ENCODE measurements at places on chromosomes 16 and 17.

DNA sequence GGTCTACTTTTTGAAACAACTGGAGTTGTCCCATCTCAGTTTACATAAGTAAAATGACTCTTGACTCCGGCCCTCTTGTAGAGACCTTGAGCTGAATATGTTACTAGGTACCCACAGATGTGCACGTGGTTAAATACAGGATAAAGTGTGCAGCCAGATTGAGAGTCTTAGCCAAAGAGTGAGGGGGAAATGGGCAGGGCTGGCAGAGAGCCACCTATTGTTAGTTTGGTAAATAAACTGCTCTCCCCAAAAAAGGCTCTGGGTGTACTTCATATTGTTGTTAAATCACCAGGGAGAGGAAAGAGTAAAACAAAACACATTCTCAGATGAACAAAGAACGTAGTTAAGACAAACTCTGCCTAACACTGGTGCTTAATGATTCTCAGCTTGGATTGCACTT, 20.3 kb downstream of the G6PC1 start:
- DNase-seq = peak; percentile 32

- no peak for DNase-seq
Observed at GRCh38 chr16:80744856-80745255, 59.5 kb downstream of the CDYL2 start.

DNA sequence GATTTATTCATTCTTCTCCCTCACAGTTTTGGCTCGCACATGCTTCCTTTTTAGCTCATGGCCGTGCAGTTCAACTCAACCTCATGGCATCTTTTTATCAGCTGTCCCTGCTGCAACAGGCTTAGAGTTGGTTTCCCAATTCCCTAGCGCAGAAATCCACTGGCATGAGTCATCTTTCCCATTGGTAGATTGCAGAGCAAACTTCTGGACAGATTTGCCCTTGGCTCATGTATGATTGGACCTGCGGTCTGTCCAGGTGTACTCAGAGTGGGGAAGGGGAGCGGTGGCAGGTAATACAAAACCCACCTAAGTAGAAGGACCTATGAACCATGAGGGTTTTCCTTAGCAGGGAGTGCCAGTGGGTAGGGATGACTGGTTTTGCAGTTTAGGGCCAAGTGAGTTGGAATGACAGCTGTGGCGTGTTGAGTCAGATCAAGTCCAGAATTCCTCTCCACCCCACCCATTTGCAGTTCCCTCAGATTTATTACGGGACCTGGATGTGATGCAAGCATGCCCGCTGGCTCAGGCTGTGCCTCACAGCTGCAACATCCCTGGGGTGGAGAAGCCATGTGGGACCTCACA, 584.7 kb downstream of the WWOX start:
- no peak for DNase-seq

- DNase-seq = no peak
Observed at GRCh38 chr17:77830816-77831473, 127.6 kb upstream of the TNRC6C start.

DNA sequence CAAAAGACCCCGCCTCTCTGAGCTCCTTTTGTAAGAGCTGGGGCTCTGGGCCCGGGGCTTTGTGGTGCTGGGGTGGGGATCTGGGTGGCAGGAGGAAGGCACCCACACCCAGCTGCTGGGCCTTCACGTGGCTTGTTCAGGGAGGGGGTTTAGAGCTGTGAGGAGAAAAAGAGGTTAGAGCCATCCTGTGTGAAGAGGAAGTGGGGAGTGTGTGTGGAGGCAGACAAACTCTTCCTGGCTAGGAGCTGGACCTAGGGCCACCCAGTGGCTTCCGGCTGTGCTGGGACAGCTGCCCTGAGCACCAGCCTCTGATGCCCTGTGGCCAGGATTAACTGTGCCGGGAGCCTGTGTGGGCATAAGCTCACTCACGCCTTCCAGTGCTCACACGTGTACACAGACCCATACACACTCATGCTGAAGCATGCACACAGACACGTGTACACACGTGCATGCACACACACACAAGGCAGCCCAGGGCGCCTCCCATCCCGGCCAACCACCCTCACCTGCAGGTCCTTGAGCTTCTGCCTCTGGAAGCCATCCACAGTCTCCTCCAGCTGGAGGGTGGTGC, 7.4 kb downstream of the CIBAR2 start:
- no peak for DNase-seq

DNA sequence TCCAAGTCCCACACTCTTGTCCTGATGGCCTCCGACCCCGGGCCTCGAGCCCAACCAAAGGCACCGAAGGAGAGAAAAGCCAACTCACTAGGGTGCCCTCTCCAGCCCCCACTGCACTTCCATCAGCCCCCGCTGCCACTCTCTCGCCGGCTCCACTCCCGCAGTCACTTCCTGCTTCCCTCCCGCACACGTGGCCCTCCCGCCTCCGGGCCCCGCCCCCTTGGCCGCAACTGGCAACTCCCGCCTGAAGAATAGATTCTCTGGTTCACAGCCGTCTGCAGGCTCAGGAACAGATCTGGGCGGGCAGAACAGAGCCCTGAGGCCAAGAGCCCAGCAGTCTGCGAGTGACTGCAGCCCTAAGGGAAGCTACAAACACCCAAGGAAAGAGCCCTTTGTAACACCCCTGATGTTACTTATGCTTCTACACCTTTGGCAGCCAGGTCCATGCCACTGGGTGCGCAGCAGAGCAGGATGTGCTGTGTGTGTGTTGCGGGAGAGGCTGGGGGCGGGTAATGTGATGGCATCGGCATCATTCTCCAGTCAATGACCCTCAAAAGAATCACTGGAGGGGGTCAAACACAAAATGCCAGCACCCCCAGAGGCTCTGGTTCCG, at the start of gene SLC39A11:
SLC39A11 (minus strand) TSS at position 166 of the 613 bp plus-strand sequence. CDS start 3,924 bp downstream, outside the sequence.
- peak; percentile 98 for DNase-seq

DNA sequence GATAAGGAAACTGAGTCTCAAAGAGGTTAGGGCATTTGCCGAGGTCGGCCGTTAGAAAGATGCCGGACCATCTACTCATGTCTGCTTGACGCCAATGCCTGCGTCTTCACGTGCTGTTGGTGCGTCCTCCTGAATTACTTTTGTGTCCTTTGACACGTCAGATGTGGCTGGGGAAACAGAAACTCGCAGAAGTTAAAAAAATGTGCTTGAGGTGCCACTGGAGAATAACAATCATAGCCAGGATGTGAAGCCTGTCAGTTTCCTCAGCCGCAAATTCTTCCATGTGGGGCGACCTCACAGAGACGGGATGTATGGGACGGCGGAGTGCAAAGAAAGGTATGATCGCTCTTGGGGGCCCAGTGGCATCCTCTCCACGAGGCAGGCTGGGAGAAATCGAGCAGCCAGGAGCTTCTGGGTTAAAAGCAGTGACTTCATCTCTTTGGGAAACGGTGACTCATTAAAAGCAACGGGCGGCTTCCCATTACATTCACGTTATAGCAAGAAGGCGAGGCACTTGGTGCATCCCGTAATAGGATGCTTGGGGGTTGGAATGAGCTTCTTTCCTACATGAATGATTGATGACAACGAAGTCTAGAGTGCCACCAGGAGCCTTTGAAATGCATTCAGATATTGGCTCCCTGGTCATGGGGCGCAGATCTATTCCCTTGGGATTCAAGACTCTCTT, 67.8 kb downstream of the BMERB1 start:
- DNase-seq = no peak

DNA sequence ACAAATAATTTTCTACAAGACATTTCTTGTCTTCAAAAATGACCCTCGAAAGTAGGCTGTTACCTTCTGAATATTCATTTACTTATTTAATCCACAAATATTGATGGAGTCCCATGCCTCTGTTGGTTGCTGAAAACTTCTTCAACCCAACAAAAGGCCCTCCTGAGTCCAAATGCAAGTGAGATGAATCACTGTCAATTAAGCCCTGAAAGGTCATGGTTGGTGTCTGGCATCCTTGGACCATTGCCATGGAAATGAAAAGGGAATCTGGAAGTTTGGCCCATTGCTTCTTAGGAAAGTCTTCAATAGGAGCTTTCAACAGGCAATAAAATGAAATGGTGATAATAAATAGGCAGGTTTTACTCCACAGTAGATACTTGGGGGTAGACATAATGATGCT, 364.7 kb upstream of the DYNLRB2 start:
- no peak for DNase-seq

DNA sequence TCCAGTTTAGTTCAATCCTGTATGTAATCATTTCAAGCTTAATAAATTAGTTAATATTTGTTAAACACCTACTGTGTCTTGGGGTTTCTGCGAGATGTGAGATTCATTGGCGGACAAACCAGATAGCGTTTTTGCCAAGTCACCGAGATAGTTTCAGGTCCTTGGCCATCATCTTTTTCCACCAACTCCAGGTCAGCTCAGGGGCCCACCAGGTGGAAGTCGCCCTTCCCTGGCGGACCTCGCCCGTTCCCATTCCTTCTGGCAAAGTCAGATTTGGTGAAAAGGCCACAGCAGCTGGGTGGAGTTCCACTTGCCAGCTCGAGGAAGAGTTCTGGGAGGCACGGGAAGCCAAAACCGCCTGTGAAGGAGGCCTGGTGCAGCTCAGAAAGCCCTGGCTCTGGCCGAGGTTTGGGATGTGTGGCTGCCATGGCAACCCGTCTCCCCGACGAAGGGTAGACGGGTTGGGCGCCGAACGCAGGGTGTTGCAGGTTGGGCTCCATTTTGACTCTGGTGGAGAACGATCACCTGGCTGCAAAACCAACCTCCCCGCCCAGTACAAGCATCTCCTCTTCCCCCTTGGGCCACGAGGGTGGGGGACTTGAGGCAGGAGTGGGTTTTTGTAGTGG, 39.5 kb downstream of the CMIP start:
- DNase-seq = no peak

- DNase-seq = no peak
Observed at GRCh38 chr17:9635340-9635739, 10.0 kb upstream of the USP43 start.

DNA sequence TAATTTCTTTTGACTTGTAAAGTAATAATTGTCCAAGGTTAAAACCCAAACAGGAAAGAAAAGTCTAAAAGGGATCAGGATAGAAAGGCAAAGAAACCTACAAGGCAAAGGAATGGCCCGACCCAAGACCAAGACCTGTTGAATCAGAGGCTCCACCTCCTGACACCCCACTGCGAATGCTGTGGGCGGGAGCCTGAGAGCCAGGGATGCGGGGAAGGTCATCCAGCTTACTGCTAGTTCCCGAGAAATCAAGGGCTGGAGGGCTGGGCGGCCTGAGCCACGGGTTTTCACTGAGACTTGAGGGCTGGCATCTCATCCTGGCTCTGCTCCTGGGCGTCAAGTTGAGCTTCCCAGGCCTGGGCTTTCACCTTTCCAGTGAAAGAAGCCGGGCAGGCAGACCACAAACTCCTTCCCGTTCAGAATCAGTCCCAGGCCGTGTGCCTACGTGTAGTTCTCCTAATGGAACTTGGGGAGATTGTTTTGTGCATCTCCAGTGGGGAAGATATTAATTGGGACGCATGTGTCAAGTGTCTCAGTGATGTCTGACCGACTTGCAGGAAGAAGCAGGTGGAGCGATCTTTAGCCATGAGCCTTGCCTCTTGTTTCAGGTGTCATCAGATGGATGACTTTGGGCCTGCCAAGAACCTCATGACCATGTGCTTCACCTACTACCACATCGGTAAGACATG, 36.9 kb downstream of the CIBAR2 start:
- DNase-seq = no peak

GRCh38 chr17:77617516-77617915, 341.0 kb upstream of the TNRC6C start:
- DNase-seq = no peak

DNA sequence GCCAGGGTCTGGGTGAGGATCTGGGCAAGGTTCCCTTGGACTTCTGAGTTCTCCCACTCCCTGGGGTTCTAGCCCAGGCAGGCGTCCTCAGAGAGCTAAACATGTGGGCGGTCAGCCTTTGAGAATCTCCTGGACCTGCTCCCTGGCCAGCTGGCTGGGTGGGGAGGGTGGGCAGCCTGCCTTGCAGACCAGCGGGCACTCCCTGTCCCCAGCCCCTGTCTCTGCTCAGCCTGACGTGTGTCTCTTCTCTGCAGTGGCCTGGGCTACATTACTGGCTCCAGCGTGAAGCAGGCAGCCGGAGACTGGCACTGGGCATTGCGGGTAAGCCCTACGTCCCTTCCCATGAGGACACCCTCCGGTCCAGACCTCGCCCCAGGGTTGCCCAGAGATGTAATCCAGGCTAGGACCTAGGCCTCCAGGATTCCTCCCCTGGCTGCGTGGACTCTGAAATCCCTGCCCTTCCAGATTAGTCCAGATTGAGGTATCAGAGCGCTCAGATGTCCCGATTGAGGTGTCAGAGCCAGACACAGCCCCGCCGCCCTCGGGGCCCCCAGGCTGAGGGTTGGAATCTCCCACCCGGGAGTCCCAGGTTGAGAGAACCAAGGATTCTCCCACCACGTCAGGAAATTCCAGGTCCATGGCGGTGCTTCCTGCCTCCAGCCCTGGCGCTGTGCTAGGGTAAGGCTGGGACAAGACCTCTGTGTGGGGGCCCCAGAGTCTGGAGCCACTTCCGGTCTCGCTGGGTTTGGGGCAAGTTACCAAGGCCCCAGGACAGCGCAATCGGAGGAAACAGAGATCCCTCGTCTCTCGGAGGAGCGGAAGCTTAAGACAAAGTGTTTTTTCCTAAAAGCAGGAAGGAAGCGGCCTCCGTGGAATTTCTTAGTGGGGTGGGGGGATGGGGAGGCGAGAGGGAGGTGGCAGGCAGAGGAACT, 24.1 kb downstream of the MYBBP1A start:
- DNase-seq = no peak

GRCh38 chr16:82402665-82403218, 224.0 kb upstream of the CDH13 start:
- no peak for DNase-seq

GRCh38 chr17:4551141-4551540, 4.0 kb downstream of the MYBBP1A start:
- no peak for DNase-seq

All from NCI-H345 (cell line).